H9 (cell line): ENCODE measurements at places on chromosomes 12 and 14. TPM values are rescaled to one million over a fixed set of nuclear protein-coding genes. Genes with fewer than 3 reads are reported as not detected.

KRT6B gene
- total RNA-seq: not detected in 2 replicates

OR6S1 gene
- total RNA-seq: not detected in 2 replicates

OR4E1 gene
- total RNA-seq: not detected in 2 replicates

AQP2 gene
- not detected in 2 replicates for total RNA-seq

CLEC2D gene
- 2.1 and 2.3 TPM in 2 replicates for total RNA-seq

GLIPR1L2 gene
- total RNA-seq: 0.09 and 0.35 TPM in 2 replicates
